ENCODE measurements at places on chromosomes 5 and 9.

DNA sequence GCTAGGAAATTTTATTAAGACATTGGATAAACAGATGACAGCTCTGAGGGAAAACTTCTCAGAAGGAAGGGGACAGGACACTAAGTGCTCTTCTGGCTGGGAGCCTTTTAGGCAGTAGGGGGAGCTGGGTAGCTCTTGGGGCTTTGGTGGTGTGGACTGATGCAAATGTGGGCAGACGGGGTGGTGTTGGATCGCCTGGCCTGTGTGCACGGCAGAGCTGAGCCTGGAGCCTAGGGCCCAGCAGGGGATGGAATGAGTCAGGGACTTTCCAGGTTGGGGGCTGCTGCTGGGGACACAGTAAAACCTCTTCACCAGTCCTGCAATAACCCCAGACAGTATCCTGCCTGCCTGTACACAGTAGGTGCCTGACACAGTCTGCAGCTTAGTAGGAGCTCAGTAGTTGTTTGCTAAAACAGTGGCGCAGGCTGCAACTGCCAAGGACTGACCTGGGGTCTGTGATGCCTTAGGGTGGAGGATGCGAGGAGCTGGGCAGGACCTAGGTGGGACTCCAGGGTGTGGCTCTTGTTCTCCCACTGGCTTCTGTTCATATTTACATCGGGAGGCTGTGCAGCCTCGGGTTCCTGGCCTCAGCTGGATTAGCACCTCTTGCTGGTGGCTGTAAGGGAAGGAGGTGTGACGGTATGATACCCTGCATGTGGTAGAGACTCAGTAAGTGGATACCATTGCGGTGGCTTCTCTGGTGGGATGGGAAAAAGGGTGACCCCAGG lies 83.8 kb downstream of the DAB2IP start:
- no peak for DNase-seq

DNA sequence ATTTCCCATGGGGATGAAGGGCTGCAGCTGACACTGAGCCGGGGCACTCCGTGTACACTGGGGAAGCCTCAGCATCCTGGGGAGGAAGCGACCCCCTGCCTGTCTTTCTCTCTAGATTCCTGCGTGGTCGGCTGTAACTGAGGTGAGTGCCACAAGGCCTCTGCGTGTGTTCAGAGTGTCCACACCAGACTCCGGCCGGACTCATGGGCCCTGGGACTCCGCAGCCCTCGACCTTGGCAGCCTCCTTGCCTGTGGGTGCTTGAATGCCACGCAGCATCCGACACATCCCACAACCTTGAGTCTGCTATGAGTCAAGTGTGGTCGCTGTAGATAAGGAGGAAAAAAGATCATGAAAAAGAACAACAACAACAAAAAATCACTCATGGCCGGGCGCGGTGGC lies 23.4 kb downstream of the PAEP start:
- no peak for DNase-seq

GRCh38 chr5:55584398-55585205 lies 49.8 kb upstream of the PLPP1 start:
- DNase-seq, result no peak

DNA sequence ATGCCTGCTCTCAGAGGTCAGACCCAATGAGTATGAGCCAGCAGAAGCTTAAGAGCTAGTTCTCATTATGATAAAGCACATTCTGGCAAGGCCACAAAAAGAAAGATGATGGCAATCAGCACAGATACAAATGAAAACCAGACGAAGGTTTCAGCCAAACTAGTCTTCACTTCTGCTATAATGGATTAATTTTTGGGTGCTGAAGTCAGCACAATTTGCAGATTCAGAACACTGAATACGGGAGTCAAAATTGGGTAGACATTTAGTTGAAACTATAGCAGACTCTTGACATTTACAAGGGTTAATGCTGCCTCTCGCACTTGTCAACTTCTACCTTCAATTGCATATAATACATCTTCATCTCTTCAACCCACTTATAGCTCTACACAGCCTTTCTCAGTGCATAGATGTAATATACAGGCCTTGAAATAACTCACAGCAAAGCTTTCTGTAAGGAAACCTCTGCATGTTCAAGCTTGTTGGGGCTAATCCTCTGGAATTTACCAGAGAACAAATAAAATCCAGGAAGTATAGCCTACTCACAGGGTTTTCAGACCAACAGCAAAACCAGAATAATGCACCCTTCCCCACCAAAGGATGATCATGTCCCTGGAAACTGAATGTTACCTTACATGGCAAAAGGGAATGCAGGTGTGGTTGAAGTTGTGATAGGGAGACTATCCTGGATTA lies 77.1 kb downstream of the BAAT start:
- no peak for DNase-seq

DNA sequence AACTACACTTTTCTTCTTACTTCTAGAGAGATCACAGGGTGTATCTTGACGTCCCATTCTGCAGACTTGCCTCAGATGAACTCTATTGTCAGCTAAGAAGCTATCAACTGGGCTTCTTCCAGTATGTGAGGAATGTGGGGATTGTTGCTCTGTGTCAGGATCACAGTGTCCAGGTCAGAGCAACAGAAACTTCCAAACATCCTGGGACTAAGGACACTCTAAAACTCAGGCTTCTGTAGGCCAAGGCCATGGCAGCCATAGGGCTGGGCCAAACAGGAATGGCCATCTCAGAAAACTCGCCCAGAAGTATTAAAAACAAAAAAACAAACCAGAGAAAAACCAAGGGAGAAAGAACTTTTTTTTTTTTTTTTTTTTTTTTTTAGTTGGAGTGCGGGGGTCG lies 210.0 kb upstream of the CLINT1 start:
- DNase-seq, result no peak

DNA sequence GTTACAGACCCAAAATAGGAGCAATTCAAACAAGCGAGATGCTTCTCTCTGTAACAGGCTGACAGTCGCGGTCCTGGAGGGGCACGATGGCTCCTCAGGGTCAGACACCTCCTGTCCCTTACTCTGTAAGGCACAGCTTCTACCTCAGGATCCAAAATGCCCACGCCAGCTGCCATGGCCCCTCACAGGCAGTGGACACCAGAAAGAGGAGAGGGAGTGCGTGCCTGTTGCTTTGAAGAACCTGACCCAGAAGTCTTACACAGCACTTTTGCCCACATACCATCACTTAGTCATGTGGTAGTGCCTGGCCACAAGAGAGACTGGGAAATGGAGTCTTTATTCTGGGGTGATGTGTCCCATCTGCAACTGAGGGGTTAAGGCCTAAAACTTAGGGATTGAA lies 11.6 kb upstream of the ABL1 start:
- no peak for DNase-seq

DNA sequence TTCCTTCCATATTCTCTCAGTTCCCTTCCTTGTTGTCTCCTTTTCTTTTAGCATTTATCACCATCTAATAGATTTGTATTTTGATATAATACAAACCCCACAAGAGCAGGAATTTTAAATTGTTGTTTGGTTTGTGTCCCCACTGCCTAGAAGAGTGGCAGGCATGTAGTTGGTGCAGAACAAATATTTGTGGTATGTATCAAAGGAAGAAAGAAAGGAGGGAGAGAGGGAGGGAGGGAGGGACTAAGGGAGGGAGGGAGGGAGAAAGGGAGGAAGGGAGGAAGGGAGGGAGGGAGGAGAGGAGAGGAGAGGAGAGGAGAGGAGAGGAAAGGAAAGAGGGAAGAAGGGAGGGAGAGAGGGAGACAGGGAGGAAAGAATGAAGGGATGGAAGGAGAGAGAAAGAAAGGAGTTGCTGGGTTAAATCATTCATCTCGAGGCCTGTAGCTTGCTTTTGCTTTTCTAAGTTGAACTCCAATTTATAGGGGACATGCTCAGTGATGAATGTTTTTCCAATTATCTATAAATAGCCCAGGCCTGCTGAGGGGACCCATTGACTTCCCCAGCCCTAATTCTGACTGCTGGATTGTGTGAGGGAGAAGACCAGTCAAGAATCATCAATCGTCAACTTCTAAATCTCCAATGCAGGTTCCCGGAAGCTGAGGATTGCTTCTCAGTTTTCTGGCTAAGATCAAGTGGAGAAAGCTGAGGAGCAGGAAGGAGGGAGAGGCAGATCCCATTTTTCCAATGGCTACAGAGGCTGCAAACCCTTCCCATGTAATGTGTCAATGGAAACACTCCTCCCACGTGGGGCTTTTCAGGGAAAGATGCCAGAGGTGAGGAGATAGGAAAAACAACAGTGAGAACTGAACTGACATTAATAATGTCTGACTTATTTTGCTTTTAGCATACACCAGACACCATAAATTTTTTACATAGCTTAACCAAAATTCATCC lies 320.7 kb downstream of the ASTN2 start:
- no peak for DNase-seq

GRCh38 chr9:32431196-32431595 lies 46.8 kb downstream of the ACO1 start:
- DNase-seq, result no peak

DNA sequence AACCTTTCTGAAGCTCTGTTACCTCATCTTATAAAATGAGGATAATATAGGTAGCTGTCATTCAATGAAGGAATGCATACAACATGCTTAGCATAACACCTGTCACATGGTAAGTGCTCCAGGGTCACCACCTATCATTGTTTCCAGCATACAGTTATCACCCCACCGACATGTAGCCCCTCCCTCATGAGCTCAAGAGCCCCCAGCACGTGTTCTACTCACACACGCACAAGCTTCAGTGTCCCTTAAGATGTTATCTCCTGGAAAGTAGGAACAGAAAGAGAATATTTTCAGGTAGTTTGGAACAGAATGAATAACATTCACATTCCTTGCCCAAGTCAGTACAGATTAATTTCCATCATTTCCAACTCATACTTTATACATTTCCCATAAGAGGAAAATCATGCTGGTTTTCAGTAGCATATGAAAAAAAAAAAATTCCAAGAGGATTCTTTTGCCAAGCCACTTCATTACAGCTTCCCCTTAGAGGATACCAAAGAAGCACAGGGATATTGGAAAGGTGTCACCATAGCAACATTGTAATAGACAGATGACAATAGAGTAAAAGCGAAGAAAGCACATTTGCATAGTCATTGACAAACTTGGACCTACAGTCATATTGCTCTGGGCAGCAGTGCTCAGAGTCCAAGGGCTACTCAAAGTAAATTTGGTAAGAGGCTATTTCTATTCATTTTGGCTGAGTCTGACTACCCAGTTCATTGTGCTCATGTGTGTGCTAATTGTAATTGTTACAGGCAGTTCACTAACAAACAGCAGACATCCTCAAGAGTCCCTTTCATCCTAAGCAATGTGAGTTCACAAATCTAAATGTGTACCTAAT lies 1.5 kb upstream of the MOB3B start:
- DNase-seq, result no peak

GRCh38 chr9:23117616-23118015 lies 671.0 kb downstream of the DMRTA1 start:
- no peak for DNase-seq

- DNase-seq, result no peak
These were observed 2.9 kb upstream of the PTGS1 start for GRCh38 chr9:122367774-122368460.
